ENCODE measurements at places on chromosomes 7 and 10. TPM values are rescaled to one million over a fixed set of nuclear protein-coding genes. Genes with fewer than 3 reads are reported as not detected.

PNLIPRP1 gene
- not detected for total RNA-seq

AQP1 gene
- 147 TPM for total RNA-seq

DIP2C gene
- total RNA-seq, result 8.1 TPM

TBATA gene
- not detected for total RNA-seq

HOGA1 gene
- 0.85 TPM for total RNA-seq

HTR5A gene
- not detected for total RNA-seq

SLC35G1 gene
- total RNA-seq, result 4.6 TPM

TMEM254 gene
- 4.9 TPM for total RNA-seq

PSPH gene
- 42.4 TPM for total RNA-seq

DNA sequence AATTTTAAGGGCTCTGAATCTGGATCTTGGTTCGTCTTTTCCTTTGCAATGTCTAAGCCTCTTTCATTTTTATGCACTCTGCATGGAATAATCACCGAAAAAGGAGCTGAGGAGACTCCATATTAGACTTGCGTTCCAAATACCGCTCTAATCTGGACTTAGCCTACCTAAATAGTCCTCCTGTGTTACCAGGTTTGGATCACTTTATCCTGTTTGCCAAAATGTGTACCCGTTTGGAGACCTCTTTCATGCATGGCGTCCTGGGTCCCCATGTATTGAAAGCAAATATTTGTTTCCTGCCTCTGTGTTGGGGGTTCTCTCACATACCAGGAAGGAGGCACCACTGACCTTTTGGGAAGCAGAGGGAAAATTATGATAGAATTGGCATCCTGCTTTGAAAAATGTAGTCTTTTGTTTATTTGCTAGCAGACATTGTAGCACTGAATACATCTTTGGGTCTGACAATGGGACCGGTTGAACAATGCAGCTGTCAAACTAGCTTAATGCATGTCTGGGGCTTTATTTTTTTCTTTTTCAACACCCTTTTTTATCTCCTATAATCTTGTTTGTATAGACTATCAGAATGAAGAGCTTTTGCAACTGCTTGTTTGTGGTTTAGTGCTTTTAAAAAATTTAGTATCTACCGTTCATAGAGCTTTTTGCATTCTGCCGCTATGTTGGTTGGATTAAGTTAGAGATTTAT is 11.8 kb upstream of the CELF2 start:
- no peak for DNase-seq

GRCh38 chr7:111987115-111987826 is 218.9 kb downstream of the DOCK4 start:
- peak; percentile 58 for DNase-seq

DNA sequence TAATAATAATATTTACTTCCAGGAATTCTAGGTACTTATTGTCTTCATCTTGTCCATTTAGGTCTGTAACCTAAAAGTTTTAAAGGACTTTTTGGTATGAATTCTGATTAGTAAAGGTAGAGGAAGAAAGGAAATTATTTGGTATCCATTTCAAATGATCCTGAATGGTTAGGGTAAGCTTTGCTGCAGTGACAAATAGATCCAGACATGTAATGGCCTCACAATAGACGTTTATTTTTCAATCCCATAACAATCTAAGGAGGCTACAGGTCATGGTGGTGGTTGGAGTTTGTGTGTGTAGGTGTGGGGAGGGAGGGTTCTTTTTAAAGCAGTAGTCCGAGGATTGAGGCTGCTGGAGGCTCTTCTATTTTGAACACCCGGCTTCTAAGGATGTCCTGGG is 5.3 kb downstream of the FBH1 start:
- DNase-seq, result no peak

GRCh38 chr7:112556633-112557032 is 75.8 kb downstream of the LSMEM1 start:
- DNase-seq, result no peak

DNA sequence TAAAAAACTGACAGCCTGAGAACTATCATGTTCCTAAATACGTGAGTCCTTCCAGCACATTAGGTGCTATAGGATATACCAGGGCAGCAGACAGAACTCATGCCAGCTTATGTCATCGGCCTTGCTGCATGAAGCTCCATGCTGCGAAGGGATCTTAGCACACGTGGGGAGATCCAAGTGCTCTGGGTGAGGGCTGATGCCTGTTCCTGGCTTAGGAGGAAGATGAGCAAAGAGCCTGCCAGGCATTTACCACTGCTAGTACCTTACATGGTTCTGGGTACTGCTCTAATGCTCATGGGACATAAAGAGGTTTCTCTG is 43.2 kb downstream of the SVIL start:
- no peak for DNase-seq

DNA sequence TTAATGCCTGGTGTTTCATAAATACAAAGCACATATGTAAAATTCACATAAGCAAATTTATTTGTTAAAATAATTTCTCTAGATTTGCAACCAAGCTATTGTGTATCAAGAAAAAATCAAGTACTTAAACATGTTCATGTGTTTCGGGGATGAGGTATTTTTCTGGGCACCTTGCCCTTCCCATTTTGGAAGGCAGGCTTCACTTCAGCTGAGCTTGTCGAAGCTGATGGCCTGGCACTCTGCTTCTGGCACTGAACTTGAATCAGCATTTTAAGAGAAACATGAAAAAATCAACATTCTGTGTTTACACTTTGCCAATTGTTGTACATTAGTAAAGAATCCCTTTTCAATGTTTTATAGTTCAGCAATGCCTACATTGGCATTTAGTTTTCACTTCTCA is 179.1 kb upstream of the STEAP4 start:
- DNase-seq, result no peak

- no peak for DNase-seq
Observed at GRCh38 chr10:114899982-114900381, 38.0 kb upstream of the TRUB1 start.

- no peak for DNase-seq
Observed at GRCh38 chr10:31623466-31623865, 304.4 kb downstream of the ZEB1 start.

DNA sequence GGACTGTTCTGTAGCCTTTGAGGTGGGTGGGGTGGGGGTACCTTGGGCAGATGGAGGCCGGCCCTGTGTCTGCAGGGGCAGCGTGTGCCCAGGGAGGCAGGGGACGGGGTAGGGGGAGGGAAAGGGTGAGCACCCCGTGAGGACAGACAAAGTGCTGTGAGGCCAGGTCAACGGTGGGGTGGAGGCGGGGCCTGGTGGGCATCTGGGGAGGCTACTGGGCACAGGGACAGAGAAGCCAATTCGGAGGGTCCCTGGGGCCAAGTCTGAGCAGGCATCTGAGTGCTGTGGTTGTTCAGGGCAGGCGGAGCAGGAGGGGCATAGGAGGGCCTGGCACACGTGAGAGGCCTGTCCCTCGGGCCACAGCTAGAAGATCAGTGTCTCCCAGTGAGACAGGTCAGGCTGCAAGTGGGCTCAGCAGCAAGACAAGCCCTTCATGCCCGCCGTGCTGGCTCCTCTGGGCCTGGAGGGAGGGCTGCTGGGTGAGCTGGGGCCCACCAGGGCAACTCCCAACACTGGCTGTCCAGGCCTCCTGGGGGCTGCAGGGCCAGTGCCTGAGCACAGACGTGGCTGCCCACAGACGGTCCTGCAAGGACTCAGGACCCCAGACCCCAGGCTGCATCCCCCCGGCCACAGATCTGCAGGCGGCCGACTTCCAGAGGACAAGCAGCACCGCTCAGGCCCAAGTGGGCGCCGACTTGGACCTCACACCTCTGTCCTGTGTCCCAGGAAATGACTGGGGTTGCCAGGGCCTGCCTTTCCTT is 26.4 kb upstream of the KNDC1 start:
- DNase-seq, result no peak

DNA sequence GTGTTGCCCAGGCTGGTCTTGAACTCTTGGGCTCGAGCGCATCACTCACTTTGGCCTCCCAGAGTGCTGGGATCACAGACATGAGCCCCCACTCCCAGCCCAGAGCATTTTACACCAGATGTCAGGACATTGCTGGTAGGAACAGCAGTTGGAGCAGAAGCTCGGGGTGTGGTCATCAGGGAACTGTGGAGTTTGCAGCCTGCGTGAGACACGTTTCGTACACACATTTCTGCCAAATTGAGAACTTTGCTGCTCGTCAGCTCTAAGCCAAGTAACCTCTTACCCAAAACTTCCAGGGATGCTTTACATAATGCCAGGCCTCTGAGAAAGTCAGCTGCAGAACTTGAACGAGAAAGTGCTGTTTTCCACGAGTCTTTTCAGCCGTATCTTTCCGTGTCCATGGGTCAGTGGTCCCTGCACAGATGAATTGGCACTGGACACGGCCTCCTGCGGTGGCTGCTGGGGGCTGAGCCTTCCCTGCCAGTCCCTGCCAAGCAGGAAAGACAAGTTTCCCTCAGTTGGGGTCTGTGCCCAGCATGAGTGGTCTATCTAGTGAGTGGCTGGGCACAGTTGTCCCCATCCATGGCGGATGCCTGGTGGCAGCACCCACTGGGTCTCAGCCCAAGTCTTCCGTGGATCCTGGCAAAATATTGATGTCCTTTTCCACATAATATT is 54.4 kb downstream of the DNAJB6 start:
- no peak for DNase-seq

DNA sequence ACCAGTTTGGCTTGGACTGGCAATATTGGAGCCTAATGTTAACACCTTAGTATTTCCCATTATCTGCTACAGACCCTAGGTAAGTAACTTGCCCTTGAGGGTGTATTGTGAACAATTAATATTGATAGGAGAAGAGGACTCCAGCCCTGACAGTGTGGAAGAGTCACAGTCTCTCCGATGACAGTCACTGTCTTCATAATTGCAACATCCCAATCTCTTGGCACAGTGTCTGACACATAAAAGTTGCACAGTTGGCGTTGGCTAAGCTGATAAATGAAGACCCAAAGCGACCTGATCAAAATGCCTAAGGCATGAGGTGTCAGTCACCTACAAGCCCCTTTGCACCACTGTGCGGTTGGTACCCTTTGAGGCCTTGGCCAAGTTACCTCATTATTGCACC is 154.7 kb upstream of the AOAH start:
- no peak for DNase-seq

GRCh38 chr10:99714446-99714845 is 17.5 kb downstream of the COX15 start:
- no peak for DNase-seq

- peak; percentile 77 for DNase-seq
Observed at GRCh38 chr10:102280397-102281101, 35.2 kb downstream of the GBF1 start.

DNA sequence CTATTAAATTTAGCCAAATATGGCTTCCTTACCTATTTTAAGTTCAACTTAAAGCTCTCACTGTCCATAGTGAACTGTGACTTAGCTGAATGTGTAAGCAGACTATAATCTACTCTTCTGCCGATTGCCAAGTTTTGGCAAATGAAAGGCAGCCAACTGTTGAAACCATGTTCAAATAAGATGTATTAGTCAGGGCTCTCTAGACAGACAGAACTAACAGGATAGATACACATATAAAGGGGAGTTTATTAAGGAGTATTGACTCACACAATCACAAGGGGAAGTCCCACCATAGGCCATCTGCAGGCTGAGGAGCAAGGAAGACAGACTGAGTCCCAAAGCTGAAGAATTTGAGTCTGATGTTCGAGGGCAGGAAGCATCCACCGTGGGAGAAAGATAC is 837.7 kb upstream of the AUTS2 start:
- DNase-seq, result no peak

DNA sequence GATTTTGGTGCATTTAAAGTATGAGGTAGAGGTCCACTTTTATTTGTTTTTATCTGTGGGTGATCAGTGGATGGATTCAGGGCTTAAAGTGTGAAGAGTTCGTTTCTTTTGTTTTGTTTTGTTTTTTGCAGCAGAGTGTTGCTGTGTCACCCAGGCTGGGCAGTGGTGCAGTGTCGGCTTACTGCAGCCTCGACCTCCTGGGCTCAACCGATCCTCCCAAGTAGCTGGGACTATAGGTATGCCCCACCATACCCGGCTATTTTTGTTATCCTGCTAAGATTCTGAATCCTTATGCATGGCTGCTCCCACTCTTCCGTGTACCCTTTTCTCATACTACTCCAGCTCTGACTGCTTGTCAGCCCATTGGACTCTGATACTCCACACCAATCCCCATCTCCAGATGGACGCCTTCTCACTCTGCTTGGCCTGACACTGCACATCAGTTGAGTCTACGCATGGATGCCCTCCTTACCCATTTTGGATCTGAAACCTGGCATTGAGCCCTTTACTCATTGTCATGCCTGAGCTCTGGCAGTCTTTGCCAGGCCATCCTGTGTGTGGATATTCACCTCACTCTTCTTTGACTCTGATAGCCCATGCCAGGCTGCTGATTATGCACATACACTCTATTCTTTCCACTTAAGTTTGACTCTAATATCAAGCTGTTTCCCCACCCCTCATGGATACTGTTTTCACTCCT is 119.5 kb downstream of the CCSER2 start:
- DNase-seq, result no peak

GRCh38 chr10:55368467-55368866 is 567.4 kb upstream of the PCDH15 start:
- no peak for DNase-seq

DNA sequence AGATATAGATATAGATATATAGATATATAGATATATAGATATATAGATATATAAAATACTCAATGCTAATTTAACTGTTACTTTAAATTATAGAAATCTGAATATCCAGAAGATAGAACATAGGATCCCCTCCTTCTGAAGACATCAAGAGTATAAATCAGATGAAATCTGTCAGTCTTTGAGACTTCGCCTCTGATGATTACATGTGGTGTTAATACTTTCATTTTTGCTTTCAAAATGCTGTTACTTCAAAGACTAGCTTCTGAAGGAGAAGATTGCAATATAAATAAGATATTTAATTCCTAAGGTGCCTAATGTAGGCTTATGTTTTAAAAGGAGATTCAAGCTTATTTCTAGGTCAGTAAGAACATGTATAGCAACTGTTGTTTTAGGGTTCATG is 180.4 kb downstream of the TSPAN12 start:
- no peak for DNase-seq

DNA sequence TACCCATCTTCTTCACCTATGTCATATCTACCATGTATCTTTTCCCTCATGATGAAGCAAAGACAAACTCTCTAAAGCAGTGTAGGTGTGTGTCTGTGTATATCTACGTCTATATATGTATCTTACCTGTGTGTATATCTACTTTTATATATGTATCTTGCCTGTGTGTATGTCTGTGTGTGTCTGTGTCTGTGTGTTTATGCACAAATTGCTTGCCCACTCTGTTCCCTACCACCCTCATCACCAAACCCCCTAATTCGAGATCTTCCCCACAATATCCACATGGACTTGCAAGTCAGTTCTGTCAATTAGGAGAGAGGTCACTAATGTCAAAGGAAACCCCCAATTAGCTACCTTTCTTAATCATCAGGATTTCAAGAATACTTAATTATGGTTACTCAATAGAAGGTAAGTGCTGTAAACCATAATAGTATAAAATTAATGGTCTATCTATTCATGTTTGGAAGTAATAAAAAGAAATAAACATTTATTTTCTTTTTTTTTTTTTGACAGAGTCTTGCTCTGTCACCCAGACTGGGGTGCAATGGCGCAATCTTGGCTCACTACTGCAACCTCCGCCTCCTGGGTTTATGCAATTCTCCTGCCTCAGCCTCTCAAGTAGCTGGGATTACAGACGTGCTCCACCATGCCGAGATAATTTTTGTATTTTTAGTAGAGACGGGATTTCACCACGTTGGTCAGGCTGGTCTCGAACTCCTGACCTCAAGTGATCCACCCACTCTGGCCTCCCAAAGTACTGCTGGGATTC is 43.6 kb downstream of the ANKRD61 start:
- DNase-seq, result no peak

- no peak for DNase-seq
Observed at GRCh38 chr10:28800144-28800543, 122.8 kb downstream of the BAMBI start.

GRCh38 chr10:87829986-87830729 is 12.1 kb upstream of the ATAD1 start:
- no peak for DNase-seq
